Thymus (tissue), 14 donors: ENCODE measurements at places on chromosomes 5 and 9. TPM values are rescaled to one million over a fixed set of nuclear protein-coding genes. Genes with fewer than 3 reads are reported as not detected.

DNA sequence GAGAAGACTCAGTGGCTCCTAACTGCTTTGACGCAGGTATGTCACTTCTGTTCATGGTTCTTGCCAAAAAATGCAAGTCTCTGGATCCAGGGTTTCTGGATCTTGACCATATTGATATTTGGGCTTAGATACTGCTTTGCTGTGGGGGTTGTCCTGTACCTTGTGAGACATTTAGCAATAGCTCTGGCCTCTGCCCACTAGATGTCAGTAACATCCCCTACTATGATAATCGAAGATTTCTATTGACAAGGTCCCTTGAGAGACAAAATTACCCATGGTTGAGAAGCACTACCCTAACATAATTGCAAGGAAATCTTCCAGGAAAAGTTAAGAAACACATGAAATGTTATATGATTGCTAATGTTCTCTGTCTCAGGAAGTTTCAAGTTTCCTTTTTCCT is 285.4 kb downstream of the TMEM232 start:
- no peak for DNase-seq
- H3K27ac ChIP-seq = no peak overlapping the region
- H3K36me3 ChIP-seq = no peaks in the 10 kb centered on the region
- no peak overlapping the region for H3K4me3 ChIP-seq

- no peak overlapping the region for H3K27ac ChIP-seq
- H3K36me3 ChIP-seq = no peaks in the 10 kb centered on the region
- H3K4me3 ChIP-seq = no peak overlapping the region
- no peaks in the 10 kb centered on the region for H3K27me3 ChIP-seq
- no peak for DNase-seq
Observed at GRCh38 chr9:124559871-124560270, 52.7 kb upstream of the NR5A1 start.

- no peak overlapping the region for H3K4me3 ChIP-seq
- DNase-seq = no peak
- no peaks in the 10 kb centered on the region for H3K4me1 ChIP-seq
- H3K27ac ChIP-seq = no peak overlapping the region
- H3K27me3 ChIP-seq = no peaks in the 10 kb centered on the region
Observed at GRCh38 chr5:36978196-36978595, 101.6 kb downstream of the NIPBL start.

- H3K27ac ChIP-seq = no peak overlapping the region
- DNase-seq = no peak
- H3K36me3 ChIP-seq = no peaks in the 10 kb centered on the region
- no peaks in the 10 kb centered on the region for H3K4me1 ChIP-seq
- no peak overlapping the region for H3K4me3 ChIP-seq
- H3K27me3 ChIP-seq = no peaks in the 10 kb centered on the region
Observed at GRCh38 chr5:15384176-15384575, 115.8 kb upstream of the FBXL7 start.

DNA sequence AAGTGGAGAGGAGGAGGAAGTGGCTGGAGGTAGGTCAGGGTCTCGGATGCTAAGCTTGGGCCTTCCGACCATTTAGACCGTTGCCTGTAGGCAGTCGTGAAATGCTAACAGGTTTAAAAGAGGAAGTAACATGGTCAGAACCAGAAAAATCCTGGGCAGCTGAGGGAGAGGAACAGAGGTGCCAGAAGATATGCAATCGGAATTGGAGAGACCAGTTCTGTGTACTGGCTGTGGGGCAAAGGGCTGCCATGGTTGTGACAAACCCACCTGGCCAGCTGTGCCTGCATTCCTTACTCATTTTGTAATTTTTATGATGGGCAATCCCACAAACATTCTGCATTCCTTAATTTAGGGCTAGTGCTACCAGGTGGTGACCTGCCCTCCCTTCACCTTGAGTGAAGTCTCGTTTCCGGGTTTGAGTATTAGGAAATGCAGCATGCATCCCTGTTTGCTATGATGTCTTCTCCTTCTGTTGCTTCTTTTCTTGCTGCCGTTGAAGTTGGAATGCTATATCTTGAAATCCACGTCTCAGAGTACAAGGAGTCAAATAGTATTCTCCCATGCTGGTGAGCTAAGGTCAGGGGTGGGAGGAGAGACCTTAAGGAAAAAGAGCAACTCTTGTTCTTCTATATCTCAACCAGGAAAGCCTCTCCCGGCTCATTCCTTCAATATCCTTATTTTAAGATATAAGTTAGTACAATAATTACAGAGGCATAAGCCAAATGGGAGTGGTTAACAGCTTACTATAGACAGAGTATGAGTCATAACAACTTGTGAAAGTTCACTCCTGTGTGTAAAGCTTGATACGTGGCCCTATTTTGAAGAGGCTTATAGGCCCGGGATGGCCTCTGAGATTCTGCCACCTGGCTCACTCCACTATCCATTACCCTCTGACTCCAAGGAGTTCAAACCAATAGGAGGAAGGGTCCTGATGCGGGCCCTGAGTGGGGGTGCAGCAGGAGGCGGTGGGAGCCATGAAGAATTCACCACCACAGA is 37.0 kb downstream of the B4GALT1 start:
- H3K27me3 ChIP-seq = no peaks in the 10 kb centered on the region
- H3K27ac ChIP-seq = no peak overlapping the region
- DNase-seq = no peak
- H3K36me3 ChIP-seq = peaks cover 75% of the 10 kb centered on the region
- peaks cover 11% of the 10 kb centered on the region for H3K4me1 ChIP-seq

GRCh38 chr9:135890190-135891026 is 16.9 kb downstream of the CAMSAP1 start:
- H3K4me3 ChIP-seq = no peak overlapping the region
- H3K27me3 ChIP-seq = no peaks in the 10 kb centered on the region
- no peak for DNase-seq
- peaks cover 47% of the 10 kb centered on the region for H3K4me1 ChIP-seq
- no peaks in the 10 kb centered on the region for H3K36me3 ChIP-seq
- H3K27ac ChIP-seq = peak overlapping the region; percentile 58

- no peak overlapping the region for H3K4me3 ChIP-seq
- no peak for DNase-seq
- H3K4me1 ChIP-seq = peaks cover 14% of the 10 kb centered on the region
- no peak overlapping the region for H3K27ac ChIP-seq
- no peaks in the 10 kb centered on the region for H3K36me3 ChIP-seq
Observed at GRCh38 chr5:34495178-34495577, 160.9 kb upstream of the RAI14 start.

GRCh38 chr9:35519692-35520363 is 29.9 kb downstream of the RUSC2 start:
- no peak for DNase-seq
- H3K36me3 ChIP-seq = no peaks in the 10 kb centered on the region
- H3K4me3 ChIP-seq = no peak overlapping the region
- no peaks in the 10 kb centered on the region for H3K4me1 ChIP-seq
- no peak overlapping the region for H3K27ac ChIP-seq

GRCh38 chr9:37295796-37296195 is 126.7 kb upstream of the GRHPR start:
- peaks cover 2% of the 10 kb centered on the region for H3K4me1 ChIP-seq
- no peak overlapping the region for H3K27ac ChIP-seq
- H3K36me3 ChIP-seq = peaks cover 5% of the 10 kb centered on the region
- no peak for DNase-seq

GRCh38 chr9:100352201-100352726 is 478 bp downstream of the TEX10 start:
- H3K4me1 ChIP-seq = peaks cover 19% of the 10 kb centered on the region
- H3K27me3 ChIP-seq = no peaks in the 10 kb centered on the region
- H3K27ac ChIP-seq = peak overlapping the region; percentile 70
- H3K4me3 ChIP-seq = peak overlapping the region; percentile 96
- no peak for DNase-seq

DNA sequence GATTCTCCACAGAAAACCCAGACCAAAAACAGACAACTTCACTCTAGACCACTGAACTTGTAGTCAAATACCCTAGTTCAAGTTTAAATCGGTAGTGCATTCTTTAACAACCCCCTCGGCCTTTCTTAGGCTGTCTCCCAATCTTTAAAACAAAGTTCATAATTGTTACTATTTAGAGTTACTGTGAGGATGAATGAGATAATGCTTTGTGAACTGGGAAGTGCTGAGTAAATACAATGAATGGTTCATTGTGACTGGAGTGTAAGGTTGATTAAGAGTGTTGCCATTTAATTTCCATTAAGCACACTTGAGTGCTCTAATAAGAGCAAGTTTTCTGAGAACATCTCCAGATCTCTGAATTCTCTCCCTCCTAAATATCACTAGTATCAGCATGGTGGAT is 228.8 kb upstream of the PIK3R1 start:
- no peaks in the 10 kb centered on the region for H3K27me3 ChIP-seq
- no peak overlapping the region for H3K27ac ChIP-seq
- no peak for DNase-seq
- no peak overlapping the region for H3K4me3 ChIP-seq
- H3K36me3 ChIP-seq = no peaks in the 10 kb centered on the region

GRCh38 chr5:31463351-31463750 is 68.5 kb downstream of the DROSHA start:
- no peaks in the 10 kb centered on the region for H3K4me1 ChIP-seq
- no peak overlapping the region for H3K27ac ChIP-seq
- no peak for DNase-seq
- no peaks in the 10 kb centered on the region for H3K27me3 ChIP-seq
- H3K36me3 ChIP-seq = peaks cover 30% of the 10 kb centered on the region

DNA sequence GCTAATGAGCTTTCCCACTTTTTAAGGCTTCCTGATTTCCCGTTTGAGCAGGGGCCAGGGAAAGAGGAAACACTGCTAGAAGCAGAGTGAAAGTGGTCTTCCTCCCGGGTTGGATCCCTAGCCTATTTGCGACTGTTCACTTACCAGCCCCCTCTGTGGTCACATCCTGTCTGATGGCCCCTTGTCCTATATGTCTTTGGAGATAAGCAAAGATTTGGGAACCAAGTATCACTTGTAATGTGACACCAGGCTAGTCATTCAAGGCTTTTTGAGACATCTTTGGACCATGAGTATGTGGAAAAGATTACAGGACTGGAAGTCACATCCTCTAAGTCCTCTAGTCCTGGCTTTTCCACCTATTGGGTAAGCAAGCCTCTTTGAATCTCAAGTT is 6.1 kb downstream of the DNAJB5 start:
- H3K27ac ChIP-seq = no peak overlapping the region
- H3K27me3 ChIP-seq = peaks cover under 1% of the 10 kb centered on the region
- no peak overlapping the region for H3K4me3 ChIP-seq
- peaks cover 28% of the 10 kb centered on the region for H3K4me1 ChIP-seq

GRCh38 chr9:134436379-134436762 is 110.1 kb downstream of the RXRA start:
- DNase-seq = no peak
- H3K4me1 ChIP-seq = no peaks in the 10 kb centered on the region
- no peaks in the 10 kb centered on the region for H3K36me3 ChIP-seq

DNA sequence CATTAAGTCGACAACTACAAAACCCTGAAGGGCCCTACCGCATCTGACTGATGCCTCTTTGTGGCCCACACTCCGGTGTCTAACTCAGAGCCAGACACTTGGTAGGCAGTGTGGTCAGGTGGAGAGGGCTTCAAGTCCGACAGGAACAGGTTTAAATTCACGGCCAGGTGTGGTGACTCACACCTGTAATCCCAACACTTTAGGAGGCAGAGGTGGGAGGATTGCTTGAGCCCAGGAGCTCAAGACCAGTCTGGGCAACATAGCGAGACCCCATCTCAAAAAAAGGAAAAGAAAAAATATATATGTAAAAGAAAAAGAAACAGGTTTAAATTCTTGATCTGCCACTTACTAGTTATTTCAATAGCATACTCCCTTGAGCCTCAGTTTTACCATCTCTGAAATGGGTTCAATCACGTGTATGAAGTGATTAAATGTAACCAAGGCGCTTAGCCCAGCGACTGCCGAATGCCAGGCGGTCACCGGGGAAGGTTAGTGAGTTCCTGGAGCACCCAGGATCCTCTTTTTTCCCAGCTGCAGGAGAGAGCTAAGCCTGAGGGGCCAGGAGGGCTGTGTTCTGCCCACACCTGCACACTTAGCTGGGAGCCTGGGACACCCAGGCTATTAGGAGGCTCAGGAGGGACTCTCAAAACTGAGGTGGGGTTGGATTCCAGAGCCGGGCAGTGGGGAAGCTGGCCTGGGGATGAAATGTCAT is 943 bp downstream of the CLTB start:
- no peaks in the 10 kb centered on the region for H3K36me3 ChIP-seq
- peak overlapping the region; percentile 56 for H3K4me3 ChIP-seq
- no peaks in the 10 kb centered on the region for H3K27me3 ChIP-seq

The BTNL8 gene
- 0.24 TPM for total RNA-seq

The ELOVL7 gene
- total RNA-seq = 0.47 TPM

The FGF10 gene
- 0.99 TPM for total RNA-seq

The ARID3C gene
- 0.09 TPM for total RNA-seq

The ZNF474 gene
- 0.09 TPM for total RNA-seq

The GOLM1 gene
- total RNA-seq = 45.9 TPM

The TMEM232 gene
- total RNA-seq = 2.0 TPM

The NRG2 gene
- total RNA-seq = 0.38 TPM
